Fibroblast of upper back skin (primary cell): ENCODE measurements at places on chromosomes 2 and 18.

DNA sequence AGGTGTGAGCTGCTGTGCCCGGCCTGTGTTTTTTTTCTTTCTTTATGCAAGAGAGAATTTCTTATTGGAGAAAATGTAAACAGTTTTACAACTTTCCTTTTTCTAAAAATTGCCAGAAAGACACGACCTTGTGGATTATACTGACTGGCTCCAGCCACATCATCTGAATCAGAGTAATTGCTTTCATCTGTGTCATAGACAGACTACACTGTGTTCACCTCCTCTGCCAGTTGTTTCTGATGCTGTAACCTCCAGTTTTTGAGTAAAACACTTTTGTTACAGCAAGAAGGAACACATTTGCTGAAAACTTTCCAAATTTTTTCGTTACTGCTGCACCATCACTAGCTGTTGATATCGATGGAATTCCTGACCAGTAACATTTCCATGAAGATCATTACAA is 43.9 kb upstream of the PLEKHM3 start:
- no peak for DNase-seq

- peak; percentile 17 for DNase-seq
Observed at GRCh38 chr2:142180820-142181533, 50.2 kb upstream of the LRP1B start.

DNA sequence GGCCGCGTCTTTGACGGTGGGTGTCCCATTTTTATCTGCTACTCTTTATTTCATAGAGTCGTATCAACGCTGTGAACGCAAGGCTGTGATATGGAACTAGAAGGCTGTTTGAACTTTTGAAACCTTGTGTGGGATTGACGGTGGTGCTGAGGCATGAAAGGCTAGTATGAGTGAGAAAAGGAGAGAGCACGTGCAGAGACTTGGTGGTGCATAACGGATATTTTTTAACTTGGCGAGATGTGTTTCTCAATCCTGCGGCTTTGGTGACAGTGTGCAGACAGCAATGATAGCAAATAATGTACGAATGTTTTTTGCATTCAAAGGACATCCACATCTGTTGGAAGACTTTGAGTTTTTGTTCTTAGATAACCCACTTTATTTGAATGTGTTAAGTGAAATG is 6.2 kb downstream of the HES6 start:
- no peak for DNase-seq

DNA sequence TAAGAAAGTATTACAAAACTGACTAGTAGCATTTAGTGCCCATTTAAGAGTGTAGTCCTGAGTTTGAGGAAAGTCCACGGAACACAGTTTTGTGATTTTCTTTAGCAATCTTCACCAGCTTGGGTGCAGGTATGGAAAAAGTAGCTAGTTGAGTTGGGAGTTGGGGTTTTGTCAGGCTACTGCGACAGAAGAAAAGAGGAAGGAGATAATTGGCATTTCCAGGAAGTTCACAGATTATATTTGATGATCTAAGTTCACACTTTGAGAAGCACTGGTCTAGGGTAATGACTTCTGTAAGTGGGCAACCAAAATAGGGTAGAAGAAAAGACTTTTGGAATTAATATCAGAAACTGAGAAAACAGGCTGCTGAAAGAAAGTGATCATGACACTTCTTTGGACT is 52.1 kb downstream of the VIL1 start:
- DNase-seq = no peak

DNA sequence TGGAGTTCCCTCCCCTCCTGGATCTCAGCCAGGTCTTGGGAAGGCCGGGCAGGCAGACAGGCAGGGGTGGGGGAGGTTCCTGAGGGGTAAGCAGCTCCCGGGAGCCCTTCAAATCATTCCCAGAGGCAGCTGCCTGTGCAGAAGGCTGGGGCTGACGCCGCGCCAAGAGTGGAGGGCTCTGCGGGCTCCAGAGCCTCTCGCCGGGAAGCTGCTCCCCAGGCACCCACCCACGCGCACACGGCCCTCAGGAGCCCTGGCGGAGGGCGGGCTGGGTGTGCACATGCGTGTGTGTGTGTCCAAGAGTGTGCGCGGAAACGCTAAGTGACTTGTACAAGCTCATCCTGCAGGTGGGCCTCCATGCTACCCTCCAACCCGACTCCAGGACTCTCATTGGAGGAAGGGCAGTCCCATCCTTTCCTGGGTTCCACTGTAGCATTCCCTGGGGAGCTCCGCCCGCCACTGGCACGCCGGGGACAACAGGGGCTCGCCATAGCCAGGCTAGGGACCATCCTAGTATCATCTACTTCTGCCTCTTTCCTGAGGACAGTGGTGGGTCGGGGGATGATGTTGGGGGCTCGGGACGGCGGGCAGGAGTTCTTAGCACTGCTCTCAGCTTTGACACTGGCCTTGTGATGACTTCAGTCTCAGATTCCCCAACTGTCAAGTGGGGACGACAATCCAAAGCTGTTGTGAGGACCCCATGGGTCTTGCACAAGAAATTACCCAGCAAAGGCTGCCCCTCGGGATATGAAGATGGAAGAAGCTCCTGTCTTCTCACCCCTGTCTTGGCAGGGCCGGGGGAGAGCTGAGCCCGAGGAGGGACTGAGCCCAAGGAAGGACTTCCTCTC is 50.3 kb downstream of the INHBB start:
- DNase-seq = peak; percentile 30

- DNase-seq = peak; percentile 41
Observed at GRCh38 chr2:149313512-149313972, 16.8 kb upstream of the LYPD6 start.
